GM19239 (cell line): ENCODE measurements at places on chromosomes 11 and 22.

DNA sequence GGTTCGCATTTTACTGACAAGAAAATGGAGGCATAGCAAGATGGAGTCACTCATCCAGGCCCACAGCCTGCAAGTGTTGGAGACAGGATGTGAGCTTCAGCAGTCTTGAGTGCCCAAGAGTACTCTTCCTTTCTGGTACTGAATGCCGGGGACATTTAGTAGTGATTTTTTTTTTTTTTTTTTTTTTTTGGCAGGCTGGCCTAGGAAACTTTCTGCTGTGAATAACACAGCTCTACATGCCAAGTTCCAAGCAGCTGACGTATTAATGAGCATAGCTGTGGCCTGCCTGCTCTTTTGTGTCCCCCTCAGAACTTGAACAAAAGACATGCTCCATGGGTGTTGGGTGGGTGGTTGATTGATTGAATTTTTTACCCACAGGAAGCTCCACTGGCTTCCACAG is 195.5 kb upstream of the CADM1 start:
- DNase-seq = no peak

DNA sequence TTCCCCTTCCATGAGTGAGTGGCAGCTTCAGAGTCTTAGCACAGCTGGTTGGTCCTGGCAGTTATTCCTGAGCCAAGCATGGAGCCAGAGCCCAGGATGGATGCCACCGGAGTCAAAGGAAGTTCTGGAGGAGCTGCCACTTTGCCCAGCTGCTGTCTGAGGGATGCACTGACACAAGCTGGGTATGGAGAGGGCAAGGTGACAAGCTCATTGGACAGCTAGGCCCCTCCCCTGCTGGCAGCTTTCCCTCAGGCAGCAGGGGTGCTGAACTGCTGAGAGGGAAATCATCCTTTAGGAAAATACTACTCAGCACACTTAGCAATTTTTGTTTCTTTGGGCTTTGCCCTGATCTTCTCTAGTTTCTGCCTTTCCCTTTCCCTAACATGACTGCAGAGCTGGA is 99.3 kb upstream of the SESN3 start:
- DNase-seq = no peak

DNA sequence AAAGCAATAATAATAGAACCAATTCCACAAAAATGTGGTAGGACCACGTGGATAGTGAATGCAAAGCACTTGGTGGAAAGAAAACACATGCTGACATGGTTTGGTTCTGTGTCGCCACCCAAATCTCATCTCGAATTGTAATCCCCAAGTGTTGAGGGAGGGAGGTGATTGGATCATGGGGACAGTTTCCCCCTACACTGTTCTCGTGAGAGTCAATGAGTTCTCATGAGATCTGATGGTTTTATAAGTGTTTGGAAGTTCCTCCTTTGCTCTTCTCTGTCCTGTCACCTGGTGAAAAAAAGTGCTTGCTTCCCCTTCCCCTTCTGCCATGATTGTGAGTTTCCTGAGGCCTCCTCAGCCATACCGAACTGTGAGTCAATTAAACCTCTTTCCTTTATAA is 421.9 kb upstream of the CADM1 start:
- no peak for DNase-seq

DNA sequence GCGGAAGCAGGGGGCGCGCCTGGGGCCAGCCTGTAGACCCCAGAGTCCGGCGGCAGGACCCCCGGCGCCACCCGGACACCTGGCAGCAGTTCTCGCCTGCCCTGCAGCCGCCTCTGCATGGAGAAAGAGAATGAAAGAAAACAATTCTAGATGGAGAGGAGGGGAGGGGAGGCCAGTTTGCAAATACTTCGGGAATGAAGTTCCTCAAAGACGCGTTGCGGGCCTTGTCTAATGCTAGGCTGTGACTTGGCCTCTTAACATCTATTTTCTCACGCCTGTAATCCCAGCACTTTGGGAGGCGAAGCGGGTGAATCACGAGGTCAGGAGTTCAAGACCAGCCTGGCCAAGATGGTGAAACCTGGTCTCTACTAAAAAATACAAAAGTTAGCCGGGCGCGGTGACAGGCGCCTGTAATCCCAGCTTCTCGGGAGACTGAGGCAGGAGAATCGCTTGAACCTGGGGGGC is 2.1 kb upstream of the BARX2 start:
- no peak for DNase-seq

DNA sequence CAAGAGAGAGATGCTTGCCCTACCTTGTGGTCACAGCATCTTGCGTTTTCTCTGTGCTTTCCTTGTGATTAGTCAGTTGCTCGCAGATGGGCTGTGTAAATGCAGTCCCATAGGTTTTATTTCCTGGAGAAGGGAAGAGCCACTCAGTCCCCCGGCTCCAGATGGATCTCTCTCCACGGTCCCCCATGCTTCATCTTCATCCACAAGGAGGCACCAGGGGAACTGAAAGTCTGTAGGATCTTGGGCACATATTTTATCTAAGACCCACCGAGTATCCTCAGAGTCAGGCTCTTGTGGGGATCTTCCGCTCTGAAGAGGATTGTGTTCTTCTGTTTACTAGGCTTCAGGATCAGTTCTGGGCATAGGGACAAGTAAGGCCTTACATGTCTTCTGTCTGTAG is 66.8 kb upstream of the E2F8 start:
- no peak for DNase-seq

DNA sequence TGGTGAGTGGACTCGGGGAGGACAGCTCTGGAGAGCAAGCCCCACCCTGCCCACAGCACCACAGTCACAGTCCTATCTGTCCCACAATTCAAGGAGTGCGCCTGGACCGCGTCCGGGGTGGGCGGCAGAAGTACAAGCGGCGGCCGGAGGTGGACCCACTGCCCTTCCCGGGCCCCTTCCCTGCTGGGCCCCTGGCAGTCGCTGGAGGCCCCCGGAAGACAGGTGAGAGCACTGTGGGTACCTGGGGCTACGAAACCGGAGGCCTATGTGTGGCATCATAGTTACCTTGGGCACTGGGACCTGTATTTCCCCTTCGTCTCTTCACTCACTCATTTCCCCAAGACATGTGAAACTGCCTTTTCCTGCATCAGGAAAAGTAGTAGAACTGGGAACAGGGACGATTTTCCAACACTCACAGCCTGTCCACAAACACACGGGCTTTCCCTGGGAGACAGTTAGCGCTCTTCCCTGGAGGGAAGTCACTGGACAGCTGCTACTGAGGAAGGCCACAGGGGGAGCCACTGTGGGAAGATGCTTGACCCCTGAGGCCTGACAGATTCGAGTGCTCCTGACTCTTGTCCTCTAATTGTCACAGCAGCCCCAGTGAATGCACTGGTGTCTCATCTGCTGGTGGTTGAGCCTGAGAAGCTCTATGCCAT is 3.1 kb downstream of the TRMT112 start:
- no peak for DNase-seq

DNA sequence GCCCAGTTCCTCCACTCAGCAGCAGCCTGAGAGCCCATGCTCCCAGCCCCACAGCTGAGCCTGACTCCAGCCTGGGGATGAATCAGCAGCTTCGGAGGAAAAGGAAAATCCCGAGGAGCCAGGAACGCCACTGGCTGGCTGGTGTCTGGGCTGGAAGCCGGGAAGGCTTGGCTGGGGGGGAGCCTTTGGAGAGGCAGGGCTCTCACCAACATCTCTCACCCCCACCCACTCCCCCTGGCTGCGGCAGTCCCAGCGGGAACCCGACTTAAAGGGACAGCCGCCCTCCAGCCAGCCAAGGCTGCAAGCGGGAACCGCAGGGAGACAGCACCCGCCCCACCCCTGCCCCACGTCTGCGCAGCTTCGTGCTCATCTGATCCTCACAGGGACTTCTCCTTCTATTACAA is 28.4 kb downstream of the KIAA0930 start:
- no peak for DNase-seq

GRCh38 chr11:87740968-87741367 is 434.3 kb downstream of the RAB38 start:
- DNase-seq = no peak

- DNase-seq = no peak
These were observed 26.7 kb downstream of the OR10D3 start for GRCh38 chr11:124209824-124210357.

- no peak for DNase-seq
These were observed 21.3 kb downstream of the PHF21A start for GRCh38 chr11:46099963-46100316.

- no peak for DNase-seq
These were observed 127.6 kb downstream of the CNTN5 start for GRCh38 chr11:99148352-99148751.

DNA sequence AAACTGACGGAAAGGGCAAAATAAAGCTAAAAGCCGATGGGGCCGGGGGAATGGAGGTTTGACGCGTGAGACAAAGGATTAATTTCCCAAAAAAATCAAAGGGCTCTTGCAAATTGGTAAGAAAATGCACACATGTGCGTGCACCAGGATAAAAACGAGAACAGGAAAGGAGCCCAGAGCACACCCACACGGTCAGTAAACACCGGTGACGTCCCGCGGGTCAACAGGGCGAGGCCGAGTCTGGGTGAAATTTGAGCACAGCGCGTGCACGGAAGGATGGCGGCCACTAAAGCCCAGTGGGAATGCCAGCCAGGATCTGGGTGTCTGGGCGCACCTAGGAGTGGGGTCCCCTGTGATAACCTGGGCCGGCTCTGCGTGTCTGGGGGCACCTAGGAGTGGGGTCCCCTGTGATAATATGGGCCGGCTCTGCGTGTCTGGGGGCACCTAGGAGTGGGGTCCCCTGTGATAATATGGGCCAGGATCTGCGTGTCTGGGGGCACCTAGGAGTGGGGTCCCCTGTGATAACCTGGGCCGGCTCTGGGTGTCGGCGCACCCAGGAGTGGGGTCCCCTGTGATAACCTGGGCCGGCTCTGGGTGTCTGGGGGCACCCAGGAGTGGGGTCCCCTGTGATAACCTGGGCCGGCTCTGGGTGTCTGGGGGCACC is 44.4 kb downstream of the BRSK2 start:
- DNase-seq = no peak

DNA sequence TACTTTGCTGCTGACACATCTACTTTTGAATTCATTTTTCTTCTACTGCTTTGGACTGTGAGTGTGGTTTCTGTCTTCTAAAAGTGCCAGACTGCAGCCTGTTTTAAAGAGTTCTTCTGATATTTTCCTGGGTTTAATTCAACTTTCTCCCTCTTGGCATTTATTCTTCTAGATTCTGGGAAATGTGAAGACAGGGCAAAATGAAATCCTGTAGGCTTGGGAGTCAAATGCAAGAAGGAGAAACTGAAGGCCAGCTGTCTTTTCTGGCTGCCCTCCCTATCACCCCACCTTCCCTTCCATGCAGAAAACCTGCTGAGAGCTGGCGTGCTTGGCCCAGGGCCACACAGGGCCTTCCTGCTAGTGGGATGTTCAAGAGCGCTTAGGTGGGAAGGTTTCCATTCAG is 7.6 kb downstream of the ZNF70 start:
- no peak for DNase-seq

- DNase-seq = no peak
These were observed 58.5 kb downstream of the NCAM1 start for GRCh38 chr11:113019711-113020110.

GRCh38 chr11:83403691-83404389 is 117.7 kb upstream of the CCDC90B start:
- DNase-seq = no peak

GRCh38 chr11:64649291-64649697 is 58.3 kb downstream of the SLC22A12 start:
- DNase-seq = no peak

DNA sequence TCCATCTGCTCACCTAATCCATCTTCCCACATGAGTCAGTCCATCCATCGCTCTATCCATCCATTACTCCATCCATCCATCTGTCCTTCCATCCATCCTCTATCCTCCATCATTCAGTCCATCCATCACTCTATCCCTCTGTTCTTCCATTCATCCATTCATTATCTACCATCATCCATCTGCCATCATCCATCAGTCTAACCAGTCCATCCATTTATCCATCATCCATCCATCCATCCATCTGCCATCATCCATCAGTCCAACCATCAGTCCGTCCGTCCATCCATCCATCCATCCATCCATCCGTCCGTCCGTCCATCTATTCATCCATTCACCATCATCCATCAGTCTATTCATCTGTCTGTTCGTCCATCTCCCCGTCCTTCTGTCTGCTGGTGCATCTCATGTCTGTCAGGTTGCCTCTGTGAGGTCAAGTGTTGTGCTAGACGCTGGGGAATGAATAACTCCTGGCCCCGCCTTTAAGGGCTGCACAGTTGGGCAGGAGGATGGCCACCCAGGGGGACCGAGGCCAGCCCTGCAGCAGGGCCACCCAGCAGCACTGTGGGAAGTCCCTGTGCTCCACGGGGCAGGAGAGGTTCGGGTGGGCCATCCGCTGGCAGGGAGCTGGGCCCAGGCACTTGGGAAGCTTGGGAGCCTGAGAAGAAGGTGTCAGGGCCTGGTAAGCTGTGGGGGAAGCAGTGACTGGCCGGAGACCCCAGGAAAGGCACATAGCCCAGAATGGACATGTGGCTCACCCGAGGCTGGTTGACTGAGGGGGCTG is 137.1 kb downstream of the CTTN start:
- no peak for DNase-seq

GRCh38 chr11:23723861-23724260 is 773.0 kb upstream of the LUZP2 start:
- no peak for DNase-seq

GRCh38 chr11:57752954-57753353 is 1.3 kb upstream of the BTBD18 start:
- no peak for DNase-seq

DNA sequence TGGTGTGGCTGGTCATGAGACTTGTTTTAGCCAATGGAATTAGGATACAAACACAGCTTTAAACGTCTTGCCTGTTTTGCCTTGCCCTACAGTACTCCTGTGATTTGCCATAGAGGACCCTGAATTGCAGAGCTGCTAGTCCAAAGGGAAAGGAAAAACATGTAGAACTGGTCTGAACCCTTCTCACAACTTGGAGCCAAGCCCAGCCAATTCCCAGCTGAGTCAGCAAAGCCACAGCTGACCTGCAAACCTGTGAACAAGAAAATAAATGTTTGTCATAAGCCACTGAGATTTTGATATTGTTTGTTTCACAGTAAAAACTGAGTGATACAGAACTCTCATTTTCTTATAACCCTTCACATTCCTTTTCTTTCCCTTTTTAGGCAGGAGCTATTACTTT is 360.5 kb upstream of the API5 start:
- no peak for DNase-seq

GRCh38 chr11:83835423-83835822 is 549.3 kb upstream of the CCDC90B start:
- no peak for DNase-seq

DNA sequence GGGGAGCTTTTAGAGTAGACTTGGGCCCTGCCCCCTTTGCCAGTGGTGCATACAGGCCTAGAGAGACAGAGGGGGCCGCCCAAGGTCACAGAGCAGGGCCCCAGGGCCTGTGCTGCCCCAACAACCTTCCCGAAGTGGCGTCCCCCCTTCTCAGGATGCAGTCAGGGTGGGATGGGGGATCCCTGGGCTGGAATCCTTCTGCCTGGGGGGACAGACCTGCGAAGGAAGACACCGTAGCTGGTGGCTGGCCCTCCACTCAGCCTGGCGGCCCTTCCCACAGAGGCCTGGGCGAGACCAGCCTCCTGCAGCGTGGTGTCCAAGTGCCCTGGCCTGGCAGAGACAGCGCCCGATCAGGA is 14.4 kb upstream of the EHD1 start:
- no peak for DNase-seq

- no peak for DNase-seq
These were observed 31.7 kb downstream of the LMO1 start for GRCh38 chr11:8231979-8232378.

GRCh38 chr11:76062733-76063132 is 143.6 kb downstream of the WNT11 start:
- DNase-seq = peak; percentile 44
